Stimulated activated CD4-positive, alpha-beta T cell treated with anti-CD3 and anti-CD28 coated beads, Interleukin-4, amount 100 ng/mL, for 24 hours (primary cell): ENCODE measurements at places on chromosomes 3 and 15.
A peak's percentile ranks its signal among the peaks of the same experiment; 100 is the strongest.

DNA sequence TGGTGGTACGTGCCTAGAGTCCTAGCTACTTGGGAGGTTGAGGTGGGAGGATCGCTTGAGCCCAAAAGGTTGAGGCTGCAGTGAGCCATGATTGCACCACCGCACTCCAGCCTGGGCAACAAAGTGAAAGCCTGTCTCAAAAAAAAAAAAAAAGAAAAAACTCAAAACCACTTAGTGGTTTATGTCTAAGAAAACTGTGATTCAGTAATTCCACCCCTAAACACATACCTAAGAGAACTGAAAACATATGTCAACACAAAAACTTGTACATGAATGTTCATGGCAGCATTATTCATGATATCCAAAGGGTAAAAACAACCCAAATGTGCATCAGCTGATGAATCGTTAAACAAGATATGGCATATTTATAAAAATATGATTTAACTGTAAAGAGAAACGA, 14.3 kb downstream of the SPG21 start:
- DNase-seq: no peak

- no peak for DNase-seq
These were observed 139.3 kb downstream of the TNIK start for GRCh38 chr3:171320750-171321558.

DNA sequence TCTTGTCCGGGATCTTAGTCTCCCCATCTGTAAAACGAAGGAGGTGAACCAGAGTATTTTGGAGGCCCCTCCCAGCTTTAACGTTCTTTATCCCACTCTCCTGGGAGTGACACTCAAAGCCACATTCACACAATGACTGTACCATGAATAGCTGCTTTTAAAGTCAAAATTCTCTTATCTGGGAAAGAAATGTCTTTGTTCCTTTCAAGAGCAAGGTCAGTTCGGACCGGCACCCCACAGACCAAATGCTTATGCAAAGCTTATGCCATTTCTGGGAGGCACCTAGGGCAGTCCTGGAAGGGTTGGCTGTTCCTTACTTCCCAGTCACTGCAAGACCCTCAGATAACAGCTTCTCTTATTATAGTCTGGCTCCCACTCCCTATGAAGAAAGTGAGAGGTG, 53.5 kb upstream of the WNT5A start:
- DNase-seq: no peak

DNA sequence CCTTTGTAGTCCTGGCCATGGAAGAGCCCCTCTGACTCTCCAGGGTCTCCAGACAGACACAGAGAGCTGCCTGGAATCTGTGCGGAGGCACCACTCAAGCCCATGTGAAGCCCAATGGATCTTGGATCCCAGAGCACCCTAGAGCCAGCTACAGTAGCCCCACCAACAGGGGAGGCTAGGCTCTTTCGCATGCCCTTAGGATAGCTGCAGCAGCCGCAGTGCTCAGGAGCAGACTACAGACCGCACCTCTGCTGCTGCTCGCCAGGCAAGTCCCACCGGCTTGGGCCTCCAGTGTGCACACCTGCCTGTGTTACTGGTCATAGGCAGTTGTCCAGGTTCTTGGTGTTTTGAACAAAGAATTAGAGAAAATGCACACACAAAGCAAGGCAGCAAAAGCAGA, 131.6 kb downstream of the SPATA16 start:
- DNase-seq: no peak

DNA sequence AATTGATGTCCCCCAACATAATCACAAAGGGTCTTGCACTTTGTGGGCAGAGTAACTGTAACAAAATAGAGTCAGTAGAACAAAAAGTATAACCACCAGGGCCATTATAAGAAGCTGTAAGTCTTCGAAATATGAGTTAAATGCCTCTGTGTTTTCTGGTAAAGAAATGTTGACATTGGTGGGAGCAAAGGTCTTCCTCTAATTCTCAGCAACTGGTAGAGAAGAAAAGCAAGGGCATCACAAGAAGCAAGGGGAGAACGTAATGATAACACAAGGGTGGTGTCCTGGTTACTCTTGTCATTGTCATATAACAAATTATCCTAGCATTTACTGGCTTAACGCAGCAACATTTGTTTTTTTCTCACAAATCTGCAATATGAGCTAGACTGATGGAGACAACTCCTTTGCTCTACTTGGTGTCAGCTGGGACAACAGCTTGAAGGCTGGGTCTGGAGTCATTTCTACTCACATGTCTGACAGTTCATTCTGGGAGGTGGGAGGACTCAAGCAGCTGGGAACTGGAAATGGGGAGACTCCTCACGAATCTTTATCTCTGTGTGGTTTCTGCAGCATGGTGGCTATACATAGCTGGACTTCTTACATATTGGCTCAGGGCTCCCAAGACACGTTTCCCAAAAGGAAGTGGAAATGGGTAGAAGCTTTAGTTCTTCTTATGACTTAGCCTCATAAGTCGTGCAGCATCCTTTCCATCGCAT, 20.2 kb downstream of the DNAJB11 start:
- no peak for DNase-seq

DNA sequence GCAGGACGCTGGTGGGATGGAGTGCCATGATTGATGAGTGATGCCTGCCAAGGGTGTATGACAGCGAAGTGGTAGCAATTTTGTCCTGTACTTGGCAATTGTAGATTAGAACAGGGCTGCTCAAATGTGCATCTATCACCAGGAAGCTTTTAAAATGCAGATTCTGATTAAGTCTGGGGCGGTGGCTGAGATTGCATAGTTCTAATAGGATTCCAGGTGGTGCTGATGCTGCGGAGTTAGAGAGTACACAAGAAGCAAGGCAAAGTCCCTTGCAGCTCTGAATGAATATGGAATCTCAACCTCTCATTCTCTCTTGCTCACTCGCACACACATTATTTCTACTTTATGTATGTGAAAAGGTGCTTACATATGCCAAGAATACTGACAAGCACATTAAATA, 670.4 kb downstream of the FHIT start:
- no peak for DNase-seq

- no peak for DNase-seq
These were observed 926.6 kb downstream of the EPHA3 start for GRCh38 chr3:90034038-90034437.

GRCh38 chr3:143228405-143228804, 108.8 kb downstream of the CHST2 start:
- DNase-seq: no peak

DNA sequence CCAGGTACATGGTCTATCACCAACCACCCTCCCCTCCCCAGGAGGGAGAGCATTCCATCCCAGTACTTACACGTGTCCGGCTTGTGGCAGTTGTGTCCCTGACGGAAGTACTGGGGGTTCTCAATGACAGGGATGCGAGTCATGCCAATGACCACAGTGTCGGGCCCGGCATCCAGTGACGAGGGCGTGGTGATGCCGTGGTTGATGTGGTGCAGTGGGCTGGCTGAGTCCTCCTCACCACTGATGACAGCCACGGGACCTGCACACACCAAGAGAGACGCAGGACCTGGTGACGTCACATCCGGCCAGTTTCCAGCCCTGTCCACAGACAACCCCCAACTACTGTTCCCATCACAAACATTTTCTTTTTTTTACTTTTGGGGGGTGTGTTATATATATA, 223.8 kb downstream of the NTRK3 start:
- DNase-seq: no peak

DNA sequence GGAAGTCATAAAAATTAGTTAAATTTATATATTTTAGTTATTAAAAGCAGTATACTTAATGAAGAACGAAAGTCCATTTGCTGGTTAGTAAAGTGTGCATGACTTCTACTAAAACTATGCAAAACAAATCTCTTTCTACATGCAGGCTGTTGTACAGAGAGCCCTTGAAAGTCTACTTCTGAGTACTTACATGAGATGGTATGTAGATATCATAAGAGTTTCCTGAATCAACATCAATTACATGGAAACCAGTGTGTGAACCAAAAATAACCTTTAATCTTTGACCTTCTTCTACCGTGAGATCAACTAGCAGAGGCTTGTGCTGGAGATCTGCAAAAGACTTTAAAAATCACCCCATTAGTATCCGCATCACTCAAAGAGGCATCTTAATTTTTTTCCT, 42.1 kb upstream of the SLC2A2 start:
- no peak for DNase-seq

DNA sequence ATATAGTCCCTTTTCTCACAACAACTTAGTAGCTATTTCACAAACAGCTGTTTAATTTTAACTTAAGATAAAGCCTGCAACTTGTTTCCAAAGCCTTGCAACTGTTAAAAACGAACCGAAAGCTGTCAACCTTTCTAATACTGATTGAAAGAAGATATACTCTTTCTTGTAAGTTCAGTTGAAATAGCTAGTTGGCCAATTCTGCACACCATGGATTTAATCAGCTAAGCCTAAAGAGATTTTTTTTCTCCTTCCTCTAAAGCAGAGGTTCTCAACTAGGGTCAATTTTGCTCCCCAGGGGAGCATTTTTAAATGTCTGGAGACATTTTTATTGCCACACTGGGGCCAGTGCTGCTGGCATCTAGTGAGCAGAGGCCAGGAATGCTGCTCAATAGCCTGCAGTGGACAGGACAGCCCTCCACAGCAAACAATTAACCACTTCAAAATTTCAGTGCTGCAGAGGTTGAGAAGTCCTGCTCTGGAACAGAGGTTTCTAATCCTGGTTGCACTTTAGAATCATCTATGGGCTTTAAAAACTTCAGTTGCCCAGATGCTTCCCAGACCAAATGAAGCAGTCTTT, 26.2 kb downstream of the MINDY4B start:
- no peak for DNase-seq

DNA sequence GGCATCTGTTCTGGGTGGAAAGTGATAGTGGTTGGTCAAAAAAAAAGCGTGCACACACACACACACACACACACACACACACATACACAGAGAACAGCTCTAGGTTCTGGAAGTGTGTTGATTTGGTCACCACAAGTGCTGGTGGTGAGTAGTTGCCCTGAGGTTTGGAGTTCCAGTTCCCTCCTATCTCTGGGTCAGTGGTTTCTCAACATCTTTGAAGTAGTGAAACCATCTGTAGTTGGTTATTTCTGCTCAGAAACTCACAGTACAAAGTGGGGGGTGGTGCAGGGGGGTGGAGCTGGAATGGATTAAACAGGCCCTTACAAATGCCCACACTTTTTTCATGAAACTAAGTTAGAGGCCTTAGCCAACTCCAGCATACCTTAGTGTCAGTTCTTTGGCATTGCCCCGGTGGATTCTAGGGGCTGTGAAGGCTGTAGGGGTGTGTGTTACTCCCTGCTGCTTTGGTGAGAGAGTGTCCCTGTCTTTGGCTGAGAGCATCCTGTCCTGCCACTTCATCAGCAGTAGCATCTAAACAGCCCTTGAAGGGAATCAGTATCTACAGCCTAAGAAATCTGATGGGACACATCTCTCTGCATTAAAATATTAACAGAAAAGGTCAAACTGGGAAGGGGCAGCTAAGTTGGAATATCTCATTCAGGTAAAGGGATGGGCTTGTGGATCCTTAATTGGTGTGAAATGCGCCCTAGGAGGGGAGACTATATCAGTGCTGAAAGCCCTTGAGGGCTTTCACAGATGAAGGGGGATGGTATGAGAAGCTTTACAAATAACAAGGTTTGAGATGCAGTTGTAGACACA, 20.6 kb downstream of the SMAD3 start:
- DNase-seq: no peak

DNA sequence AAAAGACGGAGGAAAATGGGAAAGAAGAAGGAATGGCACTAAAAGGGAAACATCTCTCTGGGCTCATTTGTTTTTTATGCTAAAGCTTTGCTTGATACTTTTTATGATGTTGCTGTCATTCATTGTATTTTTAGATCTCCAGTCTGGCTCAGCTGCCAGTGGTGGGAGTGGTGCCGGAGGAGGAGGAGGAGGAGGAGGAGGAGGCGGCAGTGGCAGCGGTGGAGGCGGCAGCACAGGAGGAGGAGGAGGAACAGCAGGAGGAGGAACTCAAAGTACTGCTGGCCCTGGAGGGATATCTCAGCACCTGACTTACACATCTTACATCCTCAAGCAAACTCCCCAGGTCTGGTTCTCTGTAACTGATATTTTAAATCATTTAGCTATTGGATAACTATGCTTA, 49.6 kb downstream of the MAP6D1 start:
- DNase-seq: no peak

GRCh38 chr15:81895723-81896122, 150.1 kb downstream of the MEX3B start:
- no peak for DNase-seq

DNA sequence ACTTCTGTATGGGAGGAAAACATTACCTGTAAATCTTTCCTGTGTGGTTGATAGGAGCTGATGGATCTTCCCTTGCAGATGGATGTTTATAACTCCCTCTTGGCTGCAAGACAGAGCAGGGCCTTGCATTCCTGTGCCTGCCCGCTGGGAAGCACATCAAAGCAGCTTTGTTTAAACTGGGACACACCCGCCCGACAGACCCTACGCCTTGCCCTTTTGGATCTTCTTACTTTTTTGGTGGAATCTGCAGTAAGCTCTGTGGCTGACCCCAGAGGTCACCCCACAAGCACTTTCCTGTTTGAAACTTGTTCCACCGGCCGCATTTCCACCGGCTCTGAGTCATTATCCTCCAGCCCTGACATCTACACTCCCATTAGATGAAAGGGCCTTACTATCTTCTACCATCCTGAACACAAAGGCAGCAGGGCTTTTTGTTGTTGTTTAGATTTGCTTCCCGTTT, 244.1 kb upstream of the STT3B start:
- DNase-seq: peak; percentile 28

- DNase-seq: no peak
These were observed 52.8 kb downstream of the PLXNA1 start for GRCh38 chr3:127035677-127036076.

GRCh38 chr3:47266709-47267489, 15.7 kb downstream of the KIF9 start:
- DNase-seq: peak; percentile 47

DNA sequence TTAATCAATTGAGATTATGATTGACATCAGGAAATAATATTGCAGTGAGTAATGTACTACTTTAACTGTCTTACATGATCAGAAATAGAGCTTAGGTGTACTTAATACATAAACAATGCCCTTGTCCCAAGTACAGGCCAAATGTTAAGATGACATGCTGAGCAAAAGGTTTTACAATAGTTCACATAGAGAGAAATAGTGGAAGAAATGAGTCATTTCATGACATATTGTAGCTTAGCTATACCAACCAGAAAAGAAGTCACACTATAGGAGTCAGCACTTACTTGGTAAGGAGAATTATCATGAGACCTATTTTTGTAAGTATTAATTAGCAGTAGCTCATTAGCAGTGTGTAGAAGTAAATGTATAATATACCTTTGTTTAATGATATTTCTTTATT, 96.4 kb upstream of the NANOGP8 start:
- DNase-seq: no peak
